Activated naive CD4-positive, alpha-beta T cell treated with anti-CD3 and anti-CD28 coated beads, Interleukin-2, amount 50 U/mL, for 72 hours (primary cell): ENCODE measurements at places on chromosomes 6 and 20.
A peak's percentile ranks its signal among the peaks of the same experiment; 100 is the strongest.

- DNase-seq, result no peak
Measured at GRCh38 chr6:24903681-24904080, 32.1 kb downstream of the RIPOR2 start.

DNA sequence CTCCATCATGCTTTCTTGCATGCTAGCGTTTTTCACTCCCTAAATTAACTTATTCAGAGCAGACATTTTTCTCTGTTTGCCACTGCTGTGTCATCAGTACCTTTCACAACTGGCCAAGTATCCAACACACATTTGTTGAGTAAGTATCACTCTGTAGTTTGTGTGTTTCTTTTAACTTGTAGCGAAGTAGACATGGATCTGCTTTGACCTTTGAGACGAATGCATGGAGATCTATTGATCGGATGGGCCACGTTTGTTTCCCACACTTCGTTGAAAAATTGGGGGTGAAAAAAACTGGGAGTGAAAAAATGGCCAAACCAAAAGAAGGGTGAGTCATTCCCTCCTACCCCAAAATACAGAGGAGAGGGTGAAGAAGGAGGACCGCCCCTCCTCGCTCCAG, 12.9 kb upstream of the SLC9A8 start:
- no peak for DNase-seq

GRCh38 chr6:137717074-137718073, 149.7 kb upstream of the TNFAIP3 start:
- DNase-seq, result peak; percentile 64

GRCh38 chr6:110633731-110634213, 157.4 kb upstream of the SLC22A16 start:
- DNase-seq, result no peak

GRCh38 chr6:84643778-84644177, 120.6 kb downstream of the TBX18 start:
- DNase-seq, result no peak

DNA sequence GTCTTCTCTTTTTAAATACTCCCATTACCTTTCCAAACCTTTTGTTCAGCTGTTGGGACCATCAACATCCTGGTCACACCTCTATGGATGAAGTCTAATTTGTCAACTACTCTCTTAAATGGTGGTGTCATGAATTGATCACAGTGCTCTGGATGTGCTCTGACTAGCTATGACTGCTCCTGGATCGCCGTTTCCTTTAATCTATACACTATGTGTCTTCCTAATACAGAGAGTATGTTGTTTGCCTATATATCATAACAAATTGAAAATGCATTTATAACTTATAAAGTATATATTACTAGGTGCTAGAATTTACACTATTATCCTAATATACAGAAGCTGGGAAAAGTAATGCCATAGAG, 357.5 kb downstream of the LAMA2 start:
- no peak for DNase-seq

GRCh38 chr6:113304116-113304515, 553.0 kb upstream of the MARCKS start:
- no peak for DNase-seq

- DNase-seq, result peak; percentile 85
Measured at GRCh38 chr20:32652739-32653526, 20.8 kb downstream of the C20orf203 start.

DNA sequence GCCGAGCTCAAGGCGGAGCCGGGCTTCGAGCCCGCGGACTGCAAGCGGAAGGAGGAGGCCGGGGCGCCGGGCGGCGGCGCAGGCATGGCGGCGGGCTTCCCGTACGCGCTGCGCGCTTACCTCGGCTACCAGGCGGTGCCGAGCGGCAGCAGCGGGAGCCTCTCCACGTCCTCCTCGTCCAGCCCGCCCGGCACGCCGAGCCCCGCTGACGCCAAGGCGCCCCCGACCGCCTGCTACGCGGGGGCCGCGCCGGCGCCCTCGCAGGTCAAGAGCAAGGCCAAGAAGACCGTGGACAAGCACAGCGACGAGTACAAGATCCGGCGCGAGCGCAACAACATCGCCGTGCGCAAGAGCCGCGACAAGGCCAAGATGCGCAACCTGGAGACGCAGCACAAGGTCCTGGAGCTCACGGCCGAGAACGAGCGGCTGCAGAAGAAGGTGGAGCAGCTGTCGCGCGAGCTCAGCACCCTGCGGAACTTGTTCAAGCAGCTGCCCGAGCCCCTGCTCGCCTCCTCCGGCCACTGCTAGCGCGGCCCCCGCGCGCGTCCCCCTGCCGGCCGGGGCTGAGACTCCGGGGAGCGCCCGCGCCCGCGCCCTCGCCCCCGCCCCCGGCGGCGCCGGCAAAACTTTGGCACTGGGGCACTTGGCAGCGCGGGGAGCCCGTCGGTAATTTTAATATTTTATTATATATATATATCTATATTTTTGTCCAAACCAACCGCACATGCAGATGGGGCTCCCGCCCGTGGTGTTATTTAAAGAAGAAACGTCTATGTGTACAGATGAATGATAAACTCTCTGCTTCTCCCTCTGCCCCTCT, 1.1 kb downstream of the CEBPB start:
- peak; percentile 66 for DNase-seq

GRCh38 chr20:45309075-45309474, 976 bp upstream of the MATN4 start:
- no peak for DNase-seq

DNA sequence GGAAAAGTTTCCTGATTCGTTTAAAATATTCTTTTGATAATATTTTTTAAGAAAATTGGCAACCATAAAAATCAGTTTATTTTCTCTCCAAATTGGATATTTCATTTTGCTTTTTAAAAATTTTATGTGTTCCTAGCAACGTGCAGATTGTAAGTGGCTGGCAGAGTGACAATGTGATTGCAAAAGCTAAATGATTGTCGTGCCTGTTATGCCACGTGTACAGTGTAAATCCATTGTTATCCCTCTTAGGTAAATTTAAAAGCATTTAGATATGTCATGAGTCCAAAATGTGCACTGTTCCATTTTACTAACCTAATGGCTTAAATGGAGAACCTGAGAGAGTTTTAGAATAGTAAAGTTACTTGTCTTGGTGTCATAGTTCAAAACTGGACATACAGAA, 94.4 kb upstream of the ADGRF4 start:
- DNase-seq, result no peak

GRCh38 chr20:58719258-58719657, 26.7 kb downstream of the NPEPL1 start:
- peak; percentile 40 for DNase-seq

- DNase-seq, result no peak
Measured at GRCh38 chr6:136405420-136406029, 115.9 kb upstream of the BCLAF1 start.

GRCh38 chr6:89413006-89413400, 930 bp upstream of the RRAGD start:
- DNase-seq, result no peak

DNA sequence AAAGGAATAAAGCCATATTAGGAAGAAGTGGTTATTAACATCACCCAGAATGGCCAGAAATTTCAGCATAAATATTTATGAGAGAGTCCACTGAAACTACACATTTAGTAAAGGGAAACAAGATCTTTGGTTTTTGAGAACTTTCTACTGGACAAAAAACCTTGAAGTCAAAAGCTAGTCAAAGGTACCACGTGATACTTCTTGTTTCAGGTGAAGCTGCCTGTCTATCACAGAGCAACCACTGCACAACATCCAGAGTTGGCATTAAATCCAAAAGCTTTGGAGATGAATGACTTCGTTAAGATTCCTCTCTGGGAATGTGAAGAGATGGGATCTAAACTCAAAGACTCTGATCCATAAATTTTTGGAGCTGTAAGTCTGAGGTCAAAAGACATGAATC, 137.0 kb downstream of the KCNQ5 start:
- DNase-seq, result no peak
